Pancreas (tissue), 10 donors: ENCODE measurements at places on chromosomes 3 and 15.

DNA sequence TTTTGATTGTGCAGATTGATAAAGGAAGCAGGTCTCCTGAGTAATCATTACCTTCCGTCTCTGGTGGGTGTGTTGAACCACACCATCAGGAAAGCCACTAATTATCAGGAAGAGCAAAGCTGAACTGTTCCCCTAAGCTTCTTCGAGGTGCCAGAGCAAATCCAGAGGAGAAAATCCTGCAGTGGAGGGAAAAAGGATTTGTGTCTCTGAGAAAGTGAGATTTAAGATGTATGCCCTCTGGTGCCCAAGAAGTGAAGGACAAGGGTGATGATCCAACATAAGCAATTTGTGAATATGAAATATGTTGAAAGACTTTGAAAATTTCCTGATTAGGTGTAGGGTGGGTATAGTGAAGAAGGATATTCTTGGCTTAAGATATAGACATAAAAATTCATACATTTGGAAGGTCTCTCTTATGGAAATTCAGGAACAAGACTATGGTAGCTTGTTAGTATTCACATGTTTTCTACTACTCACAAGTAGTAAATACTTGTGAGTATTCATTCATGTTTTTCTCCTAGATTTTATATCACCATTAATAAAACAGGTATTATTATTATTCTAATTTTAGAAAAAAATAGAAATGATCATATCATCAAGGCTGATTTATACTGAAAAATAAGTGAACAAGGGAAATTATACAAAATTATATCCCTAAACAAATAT is 34.8 kb downstream of the COMMD2 start:
- H3K36me3 ChIP-seq, result no peaks in the 10 kb centered on the region
- peak; percentile 20 for DNase-seq
- peak overlapping the region; percentile 19 for H3K4me3 ChIP-seq
- H3K4me1 ChIP-seq, result peaks cover 3% of the 10 kb centered on the region
- no peaks in the 10 kb centered on the region for H3K27me3 ChIP-seq

DNA sequence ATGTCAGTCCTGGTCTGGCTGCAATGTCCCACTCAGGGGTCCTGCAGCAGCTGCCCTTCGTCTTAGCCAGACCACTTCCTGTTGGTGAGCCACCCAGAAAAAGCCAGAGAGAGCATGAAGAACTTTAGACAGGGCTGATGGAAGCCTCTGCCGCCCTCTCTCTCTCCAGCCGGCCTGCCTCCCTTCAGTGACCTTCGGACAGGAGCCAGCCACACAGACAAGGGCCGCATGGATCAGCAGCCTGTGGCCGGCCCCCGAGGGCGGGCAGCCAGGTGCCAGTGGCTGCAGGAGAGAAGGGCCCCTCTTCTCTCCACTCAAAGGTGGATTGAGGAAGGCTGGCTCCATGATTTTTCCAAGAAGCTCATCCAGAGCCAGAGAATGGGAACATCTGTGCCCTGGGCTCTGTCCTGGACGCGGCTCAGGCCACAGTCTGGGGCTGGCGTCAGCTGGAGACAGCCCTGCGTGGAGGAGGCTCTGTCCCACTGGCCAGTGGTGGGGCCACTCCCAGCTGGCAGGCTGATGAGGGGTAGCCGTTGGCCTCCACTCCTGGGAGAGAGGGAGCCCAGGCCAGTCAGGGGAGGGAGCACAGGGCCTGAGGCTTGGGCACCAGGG is 42.9 kb downstream of the ISG20 start:
- H3K27me3 ChIP-seq, result no peaks in the 10 kb centered on the region
- no peaks in the 10 kb centered on the region for H3K36me3 ChIP-seq
- H3K4me1 ChIP-seq, result no peaks in the 10 kb centered on the region
- H3K27ac ChIP-seq, result peak overlapping the region; percentile 19

DNA sequence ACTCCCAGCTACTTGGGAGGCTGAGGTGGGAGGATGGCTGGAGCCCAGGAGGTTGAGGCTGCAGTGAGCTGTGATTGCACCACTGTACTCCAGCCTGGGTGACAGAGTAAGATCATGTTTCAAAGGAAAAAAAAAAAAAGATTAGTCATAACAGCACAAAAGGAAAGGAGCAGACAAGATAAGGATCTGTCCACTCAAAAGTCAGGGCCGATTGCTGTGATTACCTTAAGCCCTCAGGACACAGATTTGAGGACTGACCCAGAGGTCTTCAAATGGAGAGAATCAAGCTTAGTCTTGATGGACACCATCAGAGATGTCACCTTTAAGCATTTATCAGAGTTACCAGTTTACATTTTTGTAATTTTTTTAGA is 23.9 kb upstream of the HEG1 start:
- no peaks in the 10 kb centered on the region for H3K36me3 ChIP-seq
- H3K27ac ChIP-seq, result no peak overlapping the region
- no peak overlapping the region for H3K4me3 ChIP-seq
- H3K27me3 ChIP-seq, result no peaks in the 10 kb centered on the region
- H3K4me1 ChIP-seq, result no peaks in the 10 kb centered on the region

DNA sequence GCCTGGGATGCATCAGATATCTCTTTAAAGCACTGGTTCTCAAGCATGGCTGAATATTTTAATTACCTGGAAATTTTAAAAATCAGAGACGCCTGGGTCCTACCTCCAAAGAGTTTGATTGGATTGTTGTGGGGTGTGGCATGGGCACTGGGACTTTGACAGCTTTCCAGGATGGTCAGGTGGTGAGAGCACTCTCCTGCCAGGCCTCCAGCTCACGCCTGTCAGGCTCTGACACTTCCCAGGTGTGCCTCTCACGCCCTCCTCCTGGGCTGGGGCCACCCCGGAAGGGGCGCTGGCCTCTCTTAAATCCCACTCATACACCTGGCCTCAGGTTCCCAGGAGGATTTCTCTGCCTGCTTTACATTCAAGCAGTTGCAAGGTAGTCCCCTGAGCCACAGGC is 48.5 kb downstream of the AMOTL2 start:
- H3K27me3 ChIP-seq, result no peaks in the 10 kb centered on the region
- H3K36me3 ChIP-seq, result no peaks in the 10 kb centered on the region
- DNase-seq, result peak; percentile 53
- no peak overlapping the region for H3K4me3 ChIP-seq

- no peak for DNase-seq
- H3K4me3 ChIP-seq, result no peak overlapping the region
- no peaks in the 10 kb centered on the region for H3K27me3 ChIP-seq
- H3K4me1 ChIP-seq, result no peaks in the 10 kb centered on the region
- H3K36me3 ChIP-seq, result no peaks in the 10 kb centered on the region
- no peak overlapping the region for H3K27ac ChIP-seq
These were observed 22.2 kb downstream of the NXPE3 start for GRCh38 chr3:101801174-101801573.

GRCh38 chr3:127777921-127778656 is 44.2 kb downstream of the MGLL start:
- H3K4me1 ChIP-seq, result no peaks in the 10 kb centered on the region
- no peak for DNase-seq
- no peak overlapping the region for H3K4me3 ChIP-seq

DNA sequence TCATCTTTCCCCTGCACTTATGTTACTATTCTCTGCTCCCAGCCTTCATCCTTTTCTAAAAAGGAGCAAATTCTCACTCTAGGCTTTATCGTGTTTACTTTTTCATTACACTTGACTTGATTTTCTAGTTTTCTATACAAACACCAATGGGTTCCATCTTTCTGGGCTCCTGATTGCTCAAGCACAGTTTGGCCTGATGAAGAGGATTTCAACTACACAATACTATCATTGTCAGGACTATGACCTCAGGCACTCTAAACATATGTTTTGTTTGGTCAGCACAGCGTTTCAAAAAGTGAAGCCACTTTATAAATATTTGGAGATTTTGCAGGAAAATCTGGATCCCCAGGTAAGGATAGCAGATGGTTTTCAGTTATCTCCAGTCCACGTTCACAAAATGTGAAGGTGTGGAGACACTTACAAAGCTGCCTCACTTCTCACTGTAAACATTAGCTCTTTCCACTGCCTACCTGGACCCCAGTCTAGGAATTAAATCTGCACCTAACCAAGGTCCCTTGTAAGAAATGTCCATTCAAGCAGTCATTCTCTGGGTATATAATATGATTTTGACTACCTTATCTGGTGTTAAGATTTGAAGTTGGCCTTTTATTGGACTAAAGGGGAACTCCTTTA is 86.2 kb downstream of the TGFBR2 start:
- no peak overlapping the region for H3K27ac ChIP-seq
- H3K4me3 ChIP-seq, result no peak overlapping the region

DNA sequence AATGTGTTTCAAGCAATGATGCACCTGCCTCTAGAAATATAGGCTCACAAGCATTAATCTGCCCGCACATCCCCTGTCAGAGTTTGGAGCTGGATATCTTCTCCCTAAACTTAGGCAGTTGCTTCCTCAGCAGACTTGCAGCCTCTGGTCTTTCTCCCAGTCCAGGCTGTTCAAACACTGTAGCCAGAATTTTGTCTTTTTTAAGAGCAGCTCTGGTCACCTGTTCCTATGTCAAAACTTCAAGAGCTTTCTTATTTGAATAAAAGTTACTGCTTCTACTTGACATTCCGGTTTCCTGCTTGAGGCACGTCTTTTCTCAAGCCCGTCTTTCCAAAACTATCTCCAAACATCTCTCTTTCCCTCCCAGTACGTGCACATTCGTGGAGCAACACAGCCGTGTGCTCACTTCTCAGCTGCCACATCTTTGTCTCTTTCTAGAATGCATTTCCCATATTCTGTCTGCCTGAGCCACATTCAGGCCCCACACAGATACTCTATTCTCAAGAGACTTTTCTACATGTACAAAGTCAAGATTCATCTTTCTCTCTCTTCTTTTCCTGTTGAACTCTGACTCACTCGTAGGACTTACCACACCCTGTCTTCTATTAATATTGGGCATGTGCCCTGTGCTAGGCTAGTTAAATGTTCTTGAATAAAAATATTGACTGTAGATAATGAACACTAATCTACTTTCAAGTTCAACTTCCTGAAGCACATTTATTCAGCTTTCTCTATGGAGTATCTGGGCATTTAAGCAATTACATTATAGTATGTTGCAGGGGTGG is 307.7 kb upstream of the SOX2 start:
- no peaks in the 10 kb centered on the region for H3K36me3 ChIP-seq
- no peak overlapping the region for H3K27ac ChIP-seq
- no peaks in the 10 kb centered on the region for H3K27me3 ChIP-seq
- DNase-seq, result no peak
- H3K4me3 ChIP-seq, result no peak overlapping the region
- H3K4me1 ChIP-seq, result no peaks in the 10 kb centered on the region

DNA sequence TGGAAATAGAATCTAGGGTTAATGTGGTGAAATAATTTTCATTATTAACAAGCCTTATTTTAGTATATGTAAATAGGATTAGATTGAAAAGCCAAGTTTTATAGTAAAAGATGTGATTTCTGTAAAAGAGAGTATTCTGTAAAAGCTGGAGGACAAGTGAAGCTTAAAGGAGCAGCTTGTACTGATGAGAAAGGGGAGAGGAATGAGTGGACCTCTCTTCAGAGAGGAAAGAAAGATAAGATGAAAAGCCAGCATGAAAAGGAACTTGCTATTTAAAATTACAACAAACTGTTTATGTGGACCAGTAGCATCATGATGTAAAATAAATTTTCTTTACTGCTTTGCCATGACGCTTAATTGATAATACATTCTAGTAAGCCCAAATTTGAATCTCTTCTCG is 18.5 kb downstream of the ALCAM start:
- no peaks in the 10 kb centered on the region for H3K36me3 ChIP-seq
- no peaks in the 10 kb centered on the region for H3K4me1 ChIP-seq
- H3K4me3 ChIP-seq, result no peak overlapping the region
- H3K27me3 ChIP-seq, result no peaks in the 10 kb centered on the region
- H3K27ac ChIP-seq, result no peak overlapping the region

- no peak overlapping the region for H3K27ac ChIP-seq
- H3K4me1 ChIP-seq, result peaks cover 36% of the 10 kb centered on the region
- H3K4me3 ChIP-seq, result no peak overlapping the region
These were observed 94.4 kb downstream of the DNASE1L3 start for GRCh38 chr3:58116161-58116955.
